ENCODE measurements at places on chromosomes 2 and 18.

GRCh38 chr18:38611036-38611964, 1045.7 kb upstream of the CELF4 start:
- no peak for DNase-seq

GRCh38 chr2:67498931-67499330, 101.8 kb downstream of the ETAA1 start:
- DNase-seq, result no peak

DNA sequence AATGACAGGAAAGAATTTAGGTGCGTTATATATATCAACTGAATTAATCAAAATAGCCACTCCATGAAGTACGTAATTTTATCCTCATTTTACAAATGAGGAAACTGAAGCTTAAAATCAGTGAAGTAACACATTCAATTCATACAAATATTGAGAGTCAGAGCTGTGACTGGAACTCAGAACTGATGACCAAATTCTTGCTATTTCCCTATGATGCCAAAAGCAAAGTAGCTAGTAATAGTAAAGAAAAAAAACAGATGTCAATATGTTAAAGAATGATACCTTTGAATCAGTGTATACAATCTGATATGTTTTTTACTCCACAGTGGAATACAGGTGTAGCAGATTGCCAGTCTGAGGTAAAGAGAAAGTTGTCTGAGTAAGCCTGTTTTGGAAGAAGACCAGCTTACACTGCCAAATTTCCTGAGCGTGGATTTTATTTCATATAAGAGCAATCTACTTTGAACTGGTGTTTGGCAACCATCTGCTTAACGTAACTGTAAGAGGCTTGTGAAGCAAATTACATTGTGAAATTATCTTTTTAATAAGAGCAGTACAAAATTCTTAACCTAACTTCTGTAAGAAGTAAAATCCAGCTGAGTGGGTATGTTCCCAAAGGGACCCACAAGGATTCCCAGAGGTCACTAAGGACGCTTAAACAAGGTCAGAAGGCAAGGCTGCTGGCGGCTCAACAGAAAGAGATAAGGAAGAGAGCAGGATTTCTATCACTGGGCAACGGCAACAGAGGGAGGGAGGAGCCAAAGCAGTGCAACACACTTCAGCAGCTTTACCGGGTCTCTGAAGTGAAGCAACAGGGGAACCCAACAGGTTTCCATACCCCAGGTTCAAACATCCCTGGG, 85.6 kb downstream of the IKZF2 start:
- DNase-seq, result no peak

DNA sequence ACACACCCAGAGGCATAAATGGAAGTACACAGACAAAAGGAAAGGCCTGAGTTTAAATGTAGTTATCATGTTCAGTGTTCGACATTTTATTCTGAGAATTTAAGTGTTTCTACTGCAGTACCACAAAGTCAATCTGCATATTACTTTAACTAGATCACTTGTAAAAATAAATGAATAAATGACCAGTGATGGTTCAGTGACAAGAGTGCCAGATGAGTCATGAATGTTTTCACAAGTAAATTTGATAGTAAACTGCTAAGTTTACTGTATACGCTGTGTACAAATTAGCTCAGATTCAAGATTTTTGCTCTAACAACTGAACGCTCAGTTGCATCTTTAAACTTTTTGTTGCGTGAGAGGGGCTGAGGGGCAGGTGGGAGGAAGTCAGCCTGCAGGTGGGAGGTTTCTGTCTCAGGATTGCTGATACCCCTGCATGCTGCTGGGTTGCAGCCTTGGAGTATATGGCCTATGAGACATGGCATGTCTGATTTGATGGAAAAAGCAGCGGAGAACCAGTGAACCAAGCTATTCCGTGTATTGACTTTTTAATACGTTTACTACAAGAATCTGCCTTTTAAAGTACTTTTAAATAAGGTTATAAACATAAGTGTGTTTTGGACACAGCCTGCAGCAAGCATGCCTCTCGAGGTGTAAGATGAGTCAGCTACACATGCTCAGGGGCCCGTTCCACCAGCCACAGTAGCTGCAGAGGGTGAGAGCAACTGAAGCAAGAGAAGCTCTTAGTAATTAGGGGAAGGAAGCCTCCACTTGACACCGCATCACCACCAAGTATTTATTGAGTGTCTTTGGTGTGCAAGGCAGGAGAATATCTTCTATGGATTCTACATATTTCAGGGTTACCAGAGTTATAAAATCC, 245.1 kb downstream of the NEDD4L start:
- no peak for DNase-seq

GRCh38 chr2:230899786-230900185, 25.3 kb downstream of the GPR55 start:
- no peak for DNase-seq

DNA sequence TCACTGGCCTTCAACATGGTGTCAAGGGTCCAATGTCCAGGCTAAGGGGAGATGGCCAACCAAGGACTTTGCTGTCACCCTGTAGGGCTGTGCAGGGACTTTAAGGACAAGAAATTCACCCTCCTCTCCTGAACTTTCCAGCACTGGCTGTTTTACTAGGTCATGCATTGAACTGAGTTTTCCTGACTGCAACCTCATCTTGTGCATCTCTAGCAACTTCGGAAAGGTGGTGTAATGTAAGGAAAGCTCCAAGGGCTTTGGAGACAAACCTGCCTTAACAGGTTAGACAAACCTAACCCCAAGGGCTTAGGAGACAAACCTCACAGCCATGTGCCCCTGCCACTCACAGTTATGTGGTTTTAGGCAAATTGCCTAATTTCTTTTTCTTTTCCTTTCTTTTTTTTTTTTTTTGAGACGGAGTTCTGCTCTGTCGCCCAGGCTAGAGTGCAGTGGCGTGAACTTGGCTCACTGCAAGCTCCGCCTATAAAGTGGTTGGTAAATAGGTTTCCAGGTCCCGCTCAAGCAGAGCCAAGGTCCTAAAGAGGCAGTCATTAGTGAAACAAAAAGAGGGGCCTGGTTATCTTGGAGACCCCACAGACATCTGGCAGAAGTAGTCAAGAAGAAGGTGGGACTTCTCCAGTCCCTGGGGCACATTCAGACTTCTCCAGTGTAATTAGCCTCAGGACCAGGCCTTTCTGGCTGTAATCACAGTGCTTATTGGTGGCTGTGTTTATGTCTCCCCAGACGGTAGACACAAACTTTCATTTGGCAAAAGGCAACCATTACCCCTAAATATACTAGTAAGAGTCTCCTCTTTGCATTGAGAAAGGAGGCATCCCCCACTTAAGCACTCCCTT, 37.6 kb upstream of the PMAIP1 start:
- DNase-seq, result no peak

DNA sequence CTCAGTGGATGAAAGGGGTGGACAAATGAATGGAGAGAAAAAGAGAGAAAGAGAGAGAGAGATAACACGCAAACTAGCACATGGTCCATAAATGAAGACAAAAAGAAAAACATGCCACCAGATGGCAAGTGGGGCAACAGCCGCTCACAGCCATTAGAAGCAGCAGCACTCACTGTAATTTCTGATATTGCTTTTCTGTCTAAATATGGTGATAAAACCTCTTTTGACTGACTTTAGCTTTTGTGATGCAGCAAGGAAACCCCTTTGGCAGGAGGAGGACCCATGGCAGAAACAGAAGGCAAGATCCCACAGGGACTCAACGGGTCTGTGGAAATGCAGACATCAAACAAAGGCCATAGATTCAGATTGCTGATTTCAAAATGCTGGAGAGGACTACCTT, 88.0 kb upstream of the CDH20 start:
- DNase-seq, result no peak

GRCh38 chr2:172179045-172179701, 76.5 kb upstream of the DLX2 start:
- DNase-seq, result no peak

- no peak for DNase-seq
Observed at GRCh38 chr2:19902216-19902740, 495 bp upstream of the TTC32 start.

- DNase-seq, result no peak
Observed at GRCh38 chr2:46827274-46828134, 88.1 kb downstream of the MCFD2 start.

DNA sequence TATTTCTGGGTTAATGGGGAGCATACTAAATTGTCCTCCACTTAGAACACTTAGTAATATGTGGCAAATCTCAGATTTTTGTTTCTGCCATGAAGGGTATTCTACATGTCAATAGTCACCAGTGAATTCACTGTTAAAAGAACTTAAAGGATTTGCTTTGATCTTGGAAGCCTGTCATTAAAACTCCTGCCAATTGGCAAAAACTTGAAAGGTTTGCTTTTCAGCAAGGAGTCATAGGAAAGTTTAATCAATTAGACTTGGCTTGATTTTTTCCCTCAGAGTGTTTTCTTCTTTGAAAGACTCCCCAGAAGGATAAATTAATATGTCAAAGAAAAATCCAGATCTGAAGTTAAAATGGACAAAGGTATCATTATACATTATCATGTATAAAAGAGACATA, 671.9 kb upstream of the PKDCC start:
- no peak for DNase-seq

All from stimulated activated CD4-positive, alpha-beta T cell treated with anti-CD3 and anti-CD28 coated beads, Interleukin-15, amount 100 ng/mL, for 1 hour (primary cell).